ENCODE measurements at places on chromosomes 3 and 15.
A peak's percentile ranks its signal among the peaks of the same experiment; 100 is the strongest.

- DNase-seq: no peak
These were observed 187.5 kb downstream of the KLHL25 start for GRCh38 chr15:85607141-85607806.

- DNase-seq: no peak
These were observed 836.2 kb downstream of the AGBL1 start for GRCh38 chr15:86915811-86916331.

GRCh38 chr3:197027896-197028727 lies 1.5 kb downstream of the MELTF start:
- DNase-seq: no peak

DNA sequence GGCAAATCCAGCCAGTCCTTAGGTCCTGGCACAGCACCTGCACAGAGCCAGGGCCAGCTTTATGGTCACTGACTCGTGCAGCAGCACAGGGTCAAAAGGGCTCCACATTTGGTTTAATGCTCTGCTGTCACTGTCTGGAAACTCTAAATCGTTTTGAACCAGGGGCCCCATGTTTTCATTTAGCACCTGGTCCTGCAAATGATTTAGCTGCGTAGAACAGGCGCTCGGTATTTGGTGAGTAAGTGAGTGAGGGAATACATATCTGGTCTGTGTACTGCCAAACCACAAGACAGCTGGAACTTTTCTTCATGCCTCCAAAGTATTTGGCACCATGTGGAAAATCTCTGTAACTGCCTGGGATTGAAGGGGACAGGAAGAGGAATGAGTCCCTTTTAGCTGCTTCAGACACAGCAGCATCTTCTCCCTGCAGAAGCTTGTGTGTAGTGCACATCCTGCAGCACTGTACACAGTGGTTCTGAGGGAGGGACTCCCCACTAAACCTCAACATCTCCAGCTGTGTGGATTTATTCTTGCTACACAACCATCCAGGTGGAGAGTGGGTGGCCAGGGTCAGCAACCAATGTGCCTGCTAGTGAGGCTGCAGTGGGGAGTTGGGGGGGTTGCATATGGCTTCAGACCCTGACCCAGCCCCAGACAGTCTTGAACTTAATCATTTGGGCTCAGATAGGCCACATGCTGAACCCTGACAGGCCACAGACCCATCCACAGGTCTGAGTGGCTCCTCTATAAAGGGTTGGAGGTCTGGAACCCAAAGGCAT lies 1.1 kb downstream of the SH2D7 start:
- DNase-seq: no peak

- DNase-seq: no peak
These were observed 986 bp downstream of the KPNA4 start for GRCh38 chr3:160564258-160564911.

DNA sequence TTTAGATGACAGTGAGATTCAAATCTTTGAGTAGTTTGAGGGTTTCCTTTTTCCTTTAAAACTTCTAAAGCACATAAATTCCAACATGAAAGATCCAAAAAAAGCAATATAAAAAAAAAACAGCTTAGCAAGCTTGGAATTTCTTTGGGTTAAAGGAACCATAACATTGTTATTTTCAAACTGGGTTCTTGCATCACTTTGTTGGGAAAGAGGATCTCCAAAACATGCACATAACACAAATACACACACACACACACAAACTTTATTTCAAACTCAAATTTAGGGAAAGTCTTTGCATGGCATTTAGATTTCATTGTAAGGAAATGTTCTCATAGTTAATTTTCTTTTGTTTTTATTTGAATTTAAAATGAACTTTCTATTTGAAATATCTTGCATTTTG lies 79.2 kb upstream of the COL8A1 start:
- DNase-seq: no peak

DNA sequence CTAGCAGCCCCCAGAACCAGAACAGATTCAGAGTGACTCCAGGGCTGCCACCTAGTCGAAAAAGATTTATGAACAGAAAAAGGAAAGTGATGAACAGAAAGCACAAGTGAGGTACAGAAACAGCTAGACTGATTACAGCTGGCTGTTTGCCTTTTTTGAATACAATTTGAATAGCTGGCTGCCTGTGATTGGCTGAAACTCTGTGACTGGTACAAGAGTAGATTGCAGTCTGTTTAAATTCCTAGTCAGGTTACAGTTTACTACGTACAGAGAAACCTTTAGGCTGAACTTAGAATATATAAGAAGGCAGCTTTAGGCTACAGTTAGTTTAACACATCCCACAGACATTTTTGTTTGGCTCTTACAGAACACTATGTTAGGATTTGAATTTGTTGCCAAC lies 10.0 kb downstream of the CCDC13 start:
- no peak for DNase-seq

GRCh38 chr3:21892104-21892503 lies 141.1 kb upstream of the ZNF385D start:
- DNase-seq: no peak

DNA sequence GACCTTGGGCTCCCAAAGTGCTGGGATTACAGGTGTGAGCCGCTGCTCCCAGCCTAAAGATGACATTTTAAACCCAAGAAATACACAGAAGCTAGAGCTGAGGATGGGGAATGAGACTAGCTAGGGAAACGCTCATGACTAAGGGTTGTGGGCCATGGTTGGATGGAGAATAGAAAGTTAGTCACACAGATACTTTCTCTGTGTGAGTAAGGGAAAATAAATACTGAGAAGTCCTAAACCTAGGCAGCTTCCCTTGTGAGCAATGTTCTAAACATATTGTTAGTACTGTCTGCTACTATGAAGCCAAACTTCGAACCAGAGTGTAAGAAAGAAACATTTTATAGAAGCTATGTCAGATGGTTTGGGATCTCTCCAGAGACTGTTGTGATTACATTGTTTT lies 304.8 kb upstream of the STAC start:
- DNase-seq: no peak

- DNase-seq: no peak
These were observed 69.2 kb downstream of the MAP2K5 start for GRCh38 chr15:67611370-67612369.

- no peak for DNase-seq
These were observed 423.1 kb downstream of the PLCL2 start for GRCh38 chr3:17307887-17308286.

GRCh38 chr15:96107916-96108315 lies 222.6 kb upstream of the NR2F2 start:
- DNase-seq: no peak

- no peak for DNase-seq
These were observed 847.6 kb upstream of the ALCAM start for GRCh38 chr3:104519068-104519467.

DNA sequence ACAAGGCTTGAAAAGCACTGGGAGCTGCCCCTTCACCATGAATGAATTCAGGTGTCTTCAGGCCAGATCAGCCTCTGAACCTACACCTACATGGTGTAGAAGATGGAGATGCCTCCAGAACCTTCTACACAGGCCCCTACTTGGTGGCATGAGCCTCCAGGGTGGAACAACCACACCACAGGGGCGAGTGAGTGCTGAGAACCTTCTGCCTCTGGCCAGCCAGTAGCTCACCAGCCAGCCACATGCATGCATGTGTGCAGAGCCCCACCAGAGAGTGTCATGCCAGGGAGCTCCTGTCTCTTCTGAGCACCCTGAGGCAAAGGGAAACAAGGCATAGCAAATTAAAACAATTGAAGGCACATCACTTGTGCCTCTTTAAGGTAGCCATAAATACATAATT lies 161.8 kb upstream of the TOPAZ1 start:
- no peak for DNase-seq

DNA sequence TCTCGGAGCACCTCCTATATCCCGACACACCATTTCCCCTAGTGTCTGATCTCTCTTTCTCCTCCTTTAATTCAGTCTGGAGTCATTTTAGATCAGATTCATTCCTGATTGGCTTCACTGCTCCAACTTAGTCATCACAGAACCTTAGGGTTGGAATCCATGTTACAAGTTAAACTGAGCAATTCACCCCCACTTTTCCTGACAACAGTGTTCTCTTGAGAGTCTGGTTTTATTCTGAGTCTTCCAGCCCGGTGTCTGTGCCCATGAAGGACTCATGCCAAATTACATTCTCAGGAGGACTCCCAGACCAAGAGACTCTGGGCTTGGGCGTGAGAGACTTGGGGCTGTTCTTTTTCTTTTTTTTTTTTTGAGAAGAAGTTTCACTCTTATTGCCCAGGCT lies 57.5 kb downstream of the LPP start:
- DNase-seq: no peak

DNA sequence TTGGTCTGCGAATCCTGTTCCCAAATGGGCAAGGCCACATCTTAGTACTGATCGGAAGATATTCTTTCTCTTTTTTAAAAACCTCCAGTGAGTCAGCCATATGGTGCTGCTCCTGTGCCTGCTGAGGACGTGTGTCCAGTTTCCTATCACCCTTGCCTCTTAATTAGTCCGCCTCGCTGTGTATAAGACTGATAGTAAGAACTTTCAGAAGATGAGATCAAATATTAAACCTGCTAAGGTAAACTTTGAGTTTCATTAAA lies 612 bp downstream of the UBA5 start:
- DNase-seq: no peak

DNA sequence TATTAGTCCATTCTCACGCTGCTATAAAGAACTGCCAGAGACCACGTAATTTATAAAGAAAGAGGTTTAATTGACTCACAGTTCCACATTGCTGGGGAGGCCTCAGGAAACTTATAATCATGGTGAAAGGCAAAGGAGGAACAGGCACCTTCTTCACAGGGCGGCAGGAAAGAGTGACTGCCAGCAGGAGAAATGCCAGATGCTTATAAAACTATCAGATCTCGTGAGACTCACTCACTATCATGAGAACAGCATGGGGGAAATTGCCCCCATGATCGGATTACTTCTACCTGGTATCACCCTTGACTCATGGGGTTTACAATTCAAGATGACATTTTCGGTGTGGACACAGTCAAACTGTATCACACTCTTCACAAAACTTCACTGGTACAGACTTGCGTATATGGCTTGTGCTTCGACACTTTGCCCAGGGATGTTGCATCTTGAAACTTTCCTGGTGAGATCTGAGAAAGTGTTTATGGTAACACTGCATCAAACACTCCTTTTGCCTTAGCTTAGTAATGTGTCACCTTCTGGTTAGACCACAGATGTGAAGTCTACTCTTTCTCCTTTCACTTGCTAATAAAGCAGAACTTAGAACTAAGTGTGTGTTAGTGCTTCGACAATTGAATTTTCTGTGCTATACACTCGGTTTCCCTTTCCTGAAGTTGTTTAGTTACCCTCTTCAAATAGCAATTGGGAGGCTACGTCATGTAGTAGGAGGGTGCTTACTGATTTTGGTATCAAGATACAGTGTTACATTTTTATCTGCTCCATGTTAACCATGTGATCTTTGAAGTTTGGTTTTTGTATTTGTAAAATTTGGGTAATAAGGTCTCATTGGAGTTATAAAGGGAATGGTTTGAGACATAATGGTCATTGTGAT lies 185.7 kb downstream of the LPP start:
- no peak for DNase-seq

- no peak for DNase-seq
These were observed 145.3 kb downstream of the TJP1 start for GRCh38 chr15:29676961-29677402.

GRCh38 chr3:20043396-20043795 lies 3.1 kb downstream of the KAT2B start:
- DNase-seq: no peak

GRCh38 chr3:45892161-45892560 lies 5.8 kb downstream of the CCR9 start:
- no peak for DNase-seq

GRCh38 chr3:76324101-76324500 lies 538.8 kb upstream of the ZNF717 start:
- DNase-seq: no peak

GRCh38 chr3:127226946-127227842 lies 34.3 kb downstream of the PRR23E start:
- DNase-seq: no peak

GRCh38 chr3:159502986-159503385 lies 485.6 kb upstream of the IL12A start:
- DNase-seq: no peak

DNA sequence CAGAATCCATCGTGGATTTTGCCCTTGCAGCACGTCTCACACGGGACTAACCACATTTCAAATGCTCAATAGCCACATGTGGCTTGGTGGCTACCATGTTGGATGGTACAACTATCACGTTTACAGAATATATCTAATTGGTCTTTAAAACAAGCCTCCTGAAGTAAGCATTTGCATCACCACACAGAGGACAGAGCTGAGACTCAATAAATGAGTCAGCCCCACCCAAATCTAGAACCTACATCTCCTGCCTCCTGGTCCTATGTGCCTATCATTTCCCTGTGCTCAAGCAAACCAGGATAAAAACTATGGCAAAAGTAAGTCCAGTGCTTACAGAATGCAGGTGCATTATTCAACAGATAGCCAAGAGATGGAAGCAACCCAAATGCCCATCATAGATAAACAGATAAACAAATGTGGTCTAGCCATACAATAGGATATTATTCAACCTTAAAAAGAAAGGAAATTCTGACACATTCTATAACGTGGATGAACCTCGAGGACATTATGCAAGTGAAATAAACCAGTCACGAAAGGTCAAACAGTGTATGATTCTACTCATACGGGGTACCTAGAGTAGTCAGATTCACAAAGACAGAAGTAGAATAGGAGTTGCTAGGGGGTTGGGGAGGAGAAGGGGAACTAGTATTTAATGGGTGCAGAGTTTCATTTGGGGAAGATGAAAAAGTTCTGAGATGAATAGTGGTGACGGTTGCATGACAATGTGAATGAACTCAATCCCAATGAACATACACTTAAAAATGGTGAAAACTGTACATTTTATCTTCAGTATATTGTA lies 43.9 kb downstream of the SRGAP3 start:
- no peak for DNase-seq

DNA sequence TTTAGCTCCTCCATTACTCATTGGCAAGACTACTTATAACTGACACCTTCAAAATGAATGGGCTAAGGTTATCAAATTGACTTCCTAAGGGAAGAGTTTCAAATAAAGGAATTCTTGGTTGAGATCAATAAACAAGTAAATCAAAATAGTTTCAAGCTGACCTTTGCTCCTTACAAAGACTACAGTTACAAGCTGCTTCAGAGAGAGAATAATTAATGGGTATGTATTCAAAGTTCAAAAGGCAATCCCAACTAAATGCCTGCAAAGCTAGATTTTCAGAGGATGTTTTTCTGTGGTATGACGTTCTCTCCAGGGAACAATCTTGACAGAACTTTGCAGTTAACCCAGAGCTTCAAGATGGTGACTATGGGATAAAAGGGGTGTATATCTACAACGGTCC lies 153.7 kb downstream of the SUCLG2 start:
- DNase-seq: no peak

- no peak for DNase-seq
These were observed 15.9 kb downstream of the HPS3 start for GRCh38 chr3:149145356-149145755.

GRCh38 chr3:179771797-179772196 lies 119.0 kb downstream of the USP13 start:
- no peak for DNase-seq

- DNase-seq: peak; percentile 68
These were observed 15.2 kb downstream of the SSUH2 start for GRCh38 chr3:8629151-8630021.

GRCh38 chr3:32104492-32104891 lies 1.9 kb upstream of the GPD1L start:
- DNase-seq: no peak

- no peak for DNase-seq
These were observed 264.5 kb upstream of the RASGRP1 start for GRCh38 chr15:38829086-38829485.
